ENCODE measurements at places on chromosomes 5 and 9.

DNA sequence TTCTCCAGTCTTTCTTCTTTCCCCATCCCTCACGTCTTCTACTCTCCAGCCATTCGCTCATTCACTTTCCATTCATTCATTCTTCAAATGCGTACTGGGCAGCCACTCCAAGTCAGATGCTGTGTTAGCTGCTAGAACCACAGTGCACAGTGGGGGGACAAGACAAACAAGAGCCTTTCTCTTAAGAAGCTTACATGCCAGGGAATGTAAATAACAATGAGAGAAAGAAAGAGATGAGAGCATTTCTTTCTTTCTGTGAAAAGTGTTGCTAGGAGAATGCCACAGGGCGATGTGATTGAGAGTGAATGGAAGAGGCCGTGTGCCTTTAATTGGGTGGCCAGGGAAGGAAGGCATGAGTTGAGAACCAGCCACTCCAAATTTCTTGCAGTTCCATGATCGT lies 46.3 kb upstream of the SMIM23 start:
- DNase-seq: no peak

- DNase-seq: no peak
Observed at GRCh38 chr9:592225-592624, 249.3 kb upstream of the DMRT1 start.

GRCh38 chr5:170292179-170293104 lies 5.1 kb downstream of the LCP2 start:
- DNase-seq: no peak

DNA sequence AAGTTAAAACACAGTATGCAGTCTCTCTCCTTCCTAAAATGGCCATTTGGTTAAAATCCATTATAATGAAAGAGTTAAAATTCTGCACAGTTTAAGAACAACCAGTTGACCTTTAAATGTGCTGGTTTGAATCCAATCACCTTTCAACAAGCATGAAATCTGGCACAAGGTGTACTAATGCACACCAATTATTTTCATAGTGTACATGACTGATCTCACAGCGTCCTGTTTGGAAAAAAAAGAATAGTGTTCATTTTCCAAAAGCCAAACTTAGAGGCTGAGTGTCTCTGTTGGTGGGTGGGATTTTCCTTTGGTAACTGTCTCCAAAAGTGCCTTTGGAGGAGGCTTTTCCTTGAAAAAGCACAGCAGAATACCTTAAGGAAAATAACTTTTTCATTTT lies 180.6 kb downstream of the DEPDC1B start:
- DNase-seq: no peak

DNA sequence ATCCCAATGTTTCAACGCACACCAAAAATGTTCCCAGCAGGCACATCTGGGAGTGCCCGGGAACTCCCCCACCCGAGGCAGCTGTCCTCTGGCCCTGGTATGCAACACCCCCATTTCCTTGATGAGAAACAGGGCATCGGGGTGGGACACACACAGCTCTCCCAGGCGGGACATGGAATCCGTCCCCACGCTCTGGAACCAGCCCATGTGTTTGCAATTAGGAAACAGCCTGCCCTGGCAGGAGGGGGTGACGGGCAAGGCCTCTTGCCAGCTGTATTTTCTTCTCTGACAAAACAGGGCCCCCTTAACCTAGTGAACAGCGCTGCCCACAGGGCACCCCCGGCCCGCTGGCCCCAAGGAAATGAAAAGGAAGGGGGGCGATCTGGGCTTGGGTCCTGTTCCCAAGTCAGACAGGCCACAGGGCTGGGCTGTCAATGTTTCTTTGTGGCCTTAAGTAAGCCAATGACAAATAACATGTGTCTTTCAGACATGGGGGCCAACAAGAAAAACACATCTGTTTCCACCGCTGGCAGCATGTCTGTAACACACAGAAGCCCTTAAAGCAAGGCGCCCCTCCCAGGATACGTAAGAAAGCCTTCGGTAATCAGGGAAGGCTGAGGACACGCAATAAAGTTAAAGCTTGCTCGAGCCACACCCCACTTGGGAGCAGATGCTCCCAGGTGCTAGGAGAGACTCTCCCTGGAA lies 125.3 kb downstream of the ROR2 start:
- no peak for DNase-seq

- no peak for DNase-seq
Observed at GRCh38 chr5:54133917-54134316, 176.5 kb downstream of the ARL15 start.

GRCh38 chr9:90290716-90291485 lies 351.7 kb downstream of the DIRAS2 start:
- no peak for DNase-seq

DNA sequence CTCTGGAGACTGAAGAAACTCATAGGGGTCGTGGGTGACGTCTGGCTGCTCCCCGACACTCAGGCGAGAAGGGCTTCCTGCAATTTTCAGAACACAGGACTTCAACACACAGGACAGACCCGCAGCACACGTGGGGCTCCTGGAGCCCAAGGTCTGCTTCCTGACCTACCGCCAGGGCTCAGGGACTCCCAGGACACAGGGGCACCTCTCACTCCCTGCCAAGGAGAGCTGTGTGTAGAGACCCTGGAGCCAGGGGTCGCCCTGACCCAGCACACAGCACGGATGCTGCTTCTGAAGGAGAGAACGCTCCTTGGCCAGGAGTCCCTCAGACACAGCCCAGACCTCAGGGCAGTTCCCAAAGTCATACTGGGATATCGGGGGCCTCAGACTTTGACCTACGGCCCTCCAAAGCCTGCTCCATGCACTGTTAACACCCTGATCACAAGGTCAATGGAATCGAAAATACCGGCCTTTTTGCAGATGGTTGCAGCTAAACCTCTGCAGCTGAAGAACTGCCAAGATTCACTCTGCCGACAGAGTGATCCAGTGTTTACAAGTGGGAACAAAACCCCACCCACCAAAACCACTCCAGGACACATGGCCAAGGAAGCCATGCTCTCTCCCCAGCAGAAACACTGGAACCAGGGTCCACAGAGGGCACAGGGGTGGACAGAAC lies 13.8 kb upstream of the ZDHHC11 start:
- DNase-seq: no peak

DNA sequence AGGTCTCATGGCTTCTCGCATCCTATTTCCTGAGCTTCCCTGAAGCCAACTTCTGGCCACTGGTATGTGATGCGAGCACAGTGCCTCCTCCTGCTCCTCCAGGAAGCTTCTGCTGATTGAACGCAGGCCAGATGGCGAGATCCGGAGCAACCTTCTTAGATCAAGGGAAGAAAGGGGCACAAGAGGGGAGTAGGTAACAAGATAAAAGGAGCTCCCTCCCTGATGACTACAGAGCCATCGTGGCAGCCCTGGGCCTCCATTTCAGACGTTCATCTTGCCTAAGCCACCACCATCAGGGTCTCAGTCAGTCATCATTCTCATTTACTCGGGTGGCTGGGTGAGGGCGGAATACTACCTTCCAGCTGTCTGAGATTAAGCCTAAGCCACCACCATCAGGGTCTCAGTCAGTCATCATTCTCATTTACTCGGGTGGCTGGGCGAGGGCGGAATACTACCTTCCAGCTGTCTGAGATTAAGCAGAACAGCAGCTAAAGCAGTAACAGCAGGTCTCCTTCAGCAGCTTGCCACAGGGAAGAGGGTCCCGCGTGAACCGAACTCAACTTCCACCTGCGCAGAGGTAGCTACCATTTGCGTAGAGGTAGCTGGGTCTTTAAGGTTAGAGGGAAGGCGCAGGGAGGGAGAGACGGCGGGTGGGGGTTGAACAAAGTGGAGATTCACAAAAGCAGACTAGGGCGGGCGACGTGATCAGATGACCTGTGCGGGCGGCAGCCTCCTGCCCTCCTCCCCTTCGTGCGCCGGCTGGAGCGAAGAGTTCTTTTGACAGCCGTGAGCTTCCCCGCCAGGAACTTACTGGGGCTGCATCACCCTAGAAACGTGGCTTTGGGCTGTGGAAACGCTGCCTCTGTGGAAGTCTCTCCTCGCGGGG lies 27.9 kb upstream of the MGAT1 start:
- peak; percentile 71 for DNase-seq
